ENCODE measurements at places on chromosomes 12 and 14. TPM values are rescaled to one million over a fixed set of nuclear protein-coding genes. Genes with fewer than 3 reads are reported as not detected.

DNA sequence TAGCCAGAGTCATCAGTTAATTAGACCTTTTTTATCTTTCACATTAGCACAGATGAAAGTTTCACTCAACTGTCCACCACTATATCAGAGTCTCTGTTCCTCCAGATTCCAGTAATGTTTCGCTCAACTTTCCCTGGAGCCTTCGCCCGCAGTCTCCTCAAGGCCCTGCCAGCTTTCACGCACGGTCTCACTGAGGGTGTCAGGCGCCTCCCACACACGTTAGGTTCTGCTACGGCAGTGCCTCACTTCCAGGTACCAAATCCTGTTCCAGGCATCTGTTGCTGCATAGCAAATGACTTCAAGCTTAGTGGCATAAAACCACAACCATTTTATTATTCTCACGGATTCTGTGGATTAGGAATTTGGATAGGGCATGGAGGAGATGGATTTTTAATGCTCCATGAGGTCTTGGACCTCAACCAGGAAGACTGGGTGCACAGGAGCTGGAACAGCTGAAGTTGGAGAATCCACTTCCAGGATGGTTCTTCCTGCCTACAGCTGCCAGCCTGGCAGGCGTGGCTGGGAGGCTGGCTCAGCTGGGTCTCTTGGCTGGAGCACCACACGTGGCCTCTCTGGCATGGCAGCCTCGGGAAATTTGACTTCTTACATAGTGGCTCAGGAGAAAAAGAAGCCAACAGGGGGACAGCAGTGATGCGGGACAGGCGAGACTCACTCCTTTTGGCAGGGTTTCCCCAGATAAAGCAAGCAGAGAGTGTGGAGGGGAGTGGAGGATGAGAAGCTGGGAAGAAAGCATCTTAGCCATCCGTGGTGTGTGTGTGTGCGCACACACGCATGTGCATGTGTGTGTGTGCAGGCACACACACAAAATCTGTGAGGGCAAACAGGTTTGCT, 21.3 kb upstream of the BCDIN3D start:
- DNase-seq: no peak

GRCh38 chr14:72609205-72609916, 284.5 kb downstream of the DPF3 start:
- no peak for DNase-seq

GRCh38 chr14:74548881-74549280, 55.3 kb downstream of the ISCA2 start:
- peak; percentile 75 for DNase-seq

- no peak for DNase-seq
Observed at GRCh38 chr12:76177821-76178220, 93.3 kb upstream of the NAP1L1 start.

- DNase-seq: no peak
Observed at GRCh38 chr12:121740847-121741246, 28.3 kb downstream of the TMEM120B start.

DNA sequence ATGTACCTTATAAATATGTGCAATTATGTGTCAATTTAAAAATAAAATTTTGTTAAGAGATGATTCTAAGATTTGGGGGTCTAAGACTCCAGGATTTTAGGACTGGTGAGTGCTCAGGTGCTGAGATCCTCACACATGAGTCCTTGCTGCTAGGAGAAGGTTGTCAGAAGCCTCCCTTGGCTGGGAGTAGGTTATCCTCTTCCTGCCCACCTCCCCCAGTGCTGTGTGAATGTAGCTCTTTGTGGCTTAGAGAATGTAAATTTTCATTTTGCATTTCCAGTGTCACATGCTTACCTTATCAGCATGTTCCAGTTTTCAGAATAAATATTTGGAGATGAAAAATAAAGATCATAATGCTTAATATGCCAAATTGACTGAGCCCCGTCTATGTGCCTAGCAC, 114.2 kb upstream of the MDM1 start:
- no peak for DNase-seq

GRCh38 chr14:34324363-34324795, 137.7 kb downstream of the SPTSSA start:
- DNase-seq: no peak

GRCh38 chr12:101884174-101884573, 6.8 kb downstream of the DRAM1 start:
- DNase-seq: no peak

- DNase-seq: no peak
Observed at GRCh38 chr12:94775710-94776109, 125.4 kb upstream of the TMCC3 start.

GRCh38 chr14:40240245-40240859, 808.1 kb upstream of the FBXO33 start:
- DNase-seq: no peak

The STON2 gene
- 3.0 TPM for polyA plus RNA-seq

The NPAS3 gene
- polyA plus RNA-seq: not detected
